ENCODE measurements at places on chromosomes 6 and 20.

DNA sequence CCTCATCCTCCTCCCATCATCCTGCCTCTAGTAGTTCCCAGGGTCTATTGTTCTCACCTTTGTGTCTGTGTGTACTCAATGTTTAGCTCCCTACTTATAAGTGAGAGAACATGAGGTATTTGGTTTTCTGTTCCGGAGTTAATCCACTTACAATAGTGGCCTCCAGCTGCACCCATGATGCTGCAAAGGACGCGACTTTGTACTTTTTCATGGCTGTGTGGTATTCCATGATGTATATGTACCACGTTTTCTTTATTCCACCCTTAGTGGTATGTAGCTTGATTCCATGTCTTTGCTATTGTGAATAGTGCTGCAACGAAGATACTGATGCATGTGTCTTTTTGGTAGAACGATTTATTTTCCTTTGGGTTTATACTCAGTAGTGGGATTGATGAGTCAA, 18.5 kb upstream of the ABT1 start:
- DNase-seq, result no peak

GRCh38 chr6:160519133-160519532, 144.9 kb downstream of the LPA start:
- no peak for DNase-seq

DNA sequence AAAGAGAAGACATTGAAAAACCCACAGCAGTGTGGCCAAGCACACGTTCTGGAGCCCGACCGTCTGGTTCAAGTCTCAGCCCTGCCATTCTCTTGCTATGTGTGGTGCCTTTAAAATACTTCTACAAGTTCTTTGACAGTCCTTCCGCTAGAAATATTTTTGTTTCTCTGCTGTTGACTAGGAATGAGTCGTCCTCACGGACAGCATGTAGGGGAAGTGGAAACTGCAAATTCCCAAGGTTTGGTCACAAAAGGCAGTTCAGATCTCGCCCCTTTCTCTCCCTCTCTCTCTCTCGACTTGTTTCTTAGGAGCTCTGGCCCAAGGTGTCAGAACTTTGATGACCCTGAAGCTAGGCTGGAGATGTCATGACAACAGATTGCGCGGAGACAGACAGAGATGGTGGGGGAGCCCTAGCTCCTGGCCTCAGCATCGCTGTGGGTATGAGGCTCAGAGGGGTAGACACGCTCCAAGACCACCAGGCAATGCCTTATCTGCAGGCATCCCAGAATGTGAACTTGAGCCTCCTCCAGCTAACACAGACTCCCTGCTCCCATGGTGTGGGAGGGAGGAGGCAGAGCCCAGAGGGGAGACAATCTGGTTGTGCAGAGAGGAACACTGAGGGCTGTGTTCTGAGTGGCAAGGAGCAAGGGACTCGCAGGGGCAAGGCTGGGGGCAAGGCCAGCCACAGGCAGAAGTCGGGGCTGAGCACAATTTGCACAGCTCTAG, 368.9 kb upstream of the SULF2 start:
- no peak for DNase-seq

- DNase-seq, result no peak
These were observed 15.8 kb downstream of the TSPYL4 start for GRCh38 chr6:116238083-116238482.

GRCh38 chr6:131096786-131097185, 33.7 kb upstream of the EPB41L2 start:
- no peak for DNase-seq

GRCh38 chr6:17161076-17161475, 59.2 kb downstream of the STMND1 start:
- no peak for DNase-seq

Data from activated CD8-positive, alpha-beta memory T cell treated with anti-CD3 and anti-CD28 coated beads for 1 hour (primary cell).